HTR-8/SVneo (cell line): ENCODE measurements at places on chromosomes 2 and 18.

DNA sequence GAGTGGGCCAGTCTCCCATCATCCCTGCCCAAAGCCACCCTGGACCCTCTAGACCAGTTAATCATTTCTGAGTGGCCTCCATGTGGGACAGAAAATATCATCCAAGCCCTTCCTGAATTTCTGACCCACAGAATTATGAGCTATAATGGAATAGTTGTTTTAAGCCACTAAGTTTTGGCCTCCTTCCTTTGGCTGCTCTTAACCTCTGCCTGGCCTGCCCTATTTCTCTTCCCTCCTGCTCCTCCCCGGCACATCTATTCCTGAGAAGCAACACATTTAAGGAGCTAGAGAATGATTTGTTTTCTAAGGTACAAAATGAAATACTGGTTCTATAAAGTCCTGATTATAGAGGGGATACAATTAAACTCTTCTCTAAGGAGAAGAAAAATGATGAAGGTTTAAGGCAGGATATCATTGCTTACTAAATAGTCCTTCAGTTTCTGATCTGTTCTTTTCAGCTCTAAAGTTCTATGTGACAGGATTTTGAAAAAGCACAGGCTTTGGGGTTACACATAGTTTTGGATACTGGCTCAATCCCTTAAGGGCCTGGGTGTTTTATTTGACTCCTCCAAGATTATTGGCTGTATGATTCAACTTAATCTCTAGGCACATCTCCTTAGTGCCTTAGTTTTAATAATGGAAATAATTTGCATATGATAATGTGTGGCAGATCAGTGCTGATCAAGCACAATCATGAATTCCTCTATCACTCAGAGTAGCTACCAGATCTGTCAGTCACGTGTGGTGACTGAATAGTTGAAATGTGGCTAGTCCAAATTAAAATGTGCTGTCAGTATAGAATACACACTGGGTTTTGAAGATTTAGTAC is 240.3 kb downstream of the VAPA start:
- no peak for DNase-seq

- DNase-seq, result no peak
Measured at GRCh38 chr2:39385172-39385571, 51.9 kb downstream of the MAP4K3 start.

DNA sequence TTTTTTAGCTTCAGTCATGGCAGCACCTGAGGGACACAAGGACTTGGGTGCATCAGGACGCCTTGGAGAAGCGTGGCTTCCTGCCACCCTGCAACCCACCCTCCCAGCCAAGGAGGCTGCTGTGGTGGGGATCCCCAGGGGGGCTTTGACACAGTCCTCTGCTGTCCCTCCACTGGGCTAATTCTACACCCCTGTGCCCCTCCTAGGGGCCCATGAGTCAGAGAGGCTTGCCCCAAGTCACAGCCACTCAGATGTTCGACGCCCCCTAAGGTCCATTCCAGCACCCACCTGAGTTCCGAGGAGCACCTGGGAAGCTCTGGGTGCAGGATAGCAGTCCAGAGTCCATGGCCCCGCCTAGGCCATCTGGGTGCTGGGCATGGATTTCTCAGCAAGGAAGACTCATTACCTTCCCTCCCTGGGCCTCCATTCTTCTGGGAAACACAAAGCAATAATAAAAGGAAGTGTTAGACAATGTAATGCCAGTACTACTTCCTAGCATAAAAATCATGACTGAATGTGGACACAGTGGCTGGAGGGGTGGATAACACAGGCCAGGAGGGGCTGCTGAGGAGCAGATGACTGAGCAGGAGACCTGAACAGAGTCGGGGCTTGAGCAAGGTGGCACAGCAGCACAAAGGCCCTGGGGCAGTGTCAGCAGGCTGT is 3.7 kb downstream of the ALPG start:
- DNase-seq, result no peak

DNA sequence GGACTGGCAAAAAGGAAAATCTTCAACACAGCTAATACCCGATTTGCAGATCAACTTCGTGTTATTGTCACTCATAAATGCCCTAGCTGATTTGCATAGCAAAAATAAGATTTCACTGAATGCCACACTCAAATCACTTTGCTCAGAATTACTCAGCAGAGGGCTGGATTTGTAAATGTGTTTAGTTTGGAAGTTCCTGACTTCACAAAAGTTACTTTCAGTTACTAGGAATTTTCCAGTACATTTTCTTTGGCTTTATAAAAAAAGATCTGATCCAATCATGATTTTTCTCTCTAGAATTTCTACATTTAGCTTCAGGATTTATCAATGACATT is 433.3 kb upstream of the ID2 start:
- no peak for DNase-seq

DNA sequence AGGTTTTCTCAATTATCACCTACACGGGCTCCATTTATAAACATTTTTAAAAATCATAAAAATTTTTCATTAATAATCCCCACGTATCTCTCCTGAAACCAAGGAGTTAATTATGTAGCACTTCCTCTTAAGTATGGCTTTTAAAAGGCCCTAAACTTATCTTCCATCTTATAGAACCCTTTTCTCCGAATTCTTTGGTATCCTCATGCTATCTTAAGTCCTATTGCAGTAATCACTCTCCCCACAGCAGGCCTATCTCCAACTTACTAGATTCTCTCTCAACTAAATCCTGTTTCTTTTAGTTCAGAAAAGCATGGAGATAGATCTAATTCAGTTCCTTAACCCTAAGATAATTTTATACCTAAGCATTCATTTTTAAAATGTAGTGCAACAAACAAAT is 26.2 kb downstream of the RPRD1A start:
- DNase-seq, result no peak

DNA sequence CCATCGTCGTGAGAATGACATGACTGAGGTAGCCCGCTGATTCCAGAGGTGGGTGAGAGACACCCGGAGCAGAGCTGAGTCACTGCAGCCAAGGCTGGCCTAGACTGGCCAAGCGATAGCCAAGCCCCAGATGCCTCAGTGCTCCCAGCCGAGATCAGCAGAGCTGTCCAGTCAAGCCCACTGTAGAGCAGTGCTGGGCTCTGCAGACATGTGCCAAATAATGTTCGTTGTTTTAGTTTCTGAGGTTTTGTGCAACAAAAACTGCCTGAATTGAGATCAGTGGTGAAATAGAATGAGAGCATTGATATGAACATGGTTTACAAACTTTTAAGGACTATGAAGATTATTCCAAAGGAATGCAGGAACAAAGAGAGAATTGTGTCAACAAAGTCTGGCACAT is 42.1 kb downstream of the INSIG2 start:
- no peak for DNase-seq

DNA sequence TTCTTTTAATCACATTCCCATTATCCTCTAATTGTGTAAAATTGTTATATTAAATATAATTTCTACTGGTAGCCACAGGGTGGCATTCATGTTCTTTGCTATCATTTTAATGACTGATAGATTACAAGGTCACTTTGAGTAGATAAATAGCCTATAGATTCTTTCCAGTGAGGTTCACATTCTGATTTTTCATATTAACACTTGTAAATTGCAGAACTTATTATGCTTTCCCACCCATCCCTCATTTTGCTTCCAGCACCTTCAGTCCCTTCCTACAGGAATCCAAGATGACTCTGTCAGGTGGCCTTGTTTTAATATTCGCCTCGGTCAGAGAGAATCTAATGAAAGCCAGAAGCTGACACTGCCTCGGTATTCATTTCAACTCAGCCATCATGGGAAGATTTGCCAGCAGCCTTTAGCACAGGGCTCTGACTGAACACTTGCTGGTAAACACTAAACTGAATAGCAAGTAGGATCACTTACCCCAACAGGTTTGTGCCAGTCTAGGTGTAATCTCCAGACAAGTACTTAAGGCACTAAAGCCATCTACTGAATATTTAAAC is 101.2 kb upstream of the FSHR start:
- DNase-seq, result no peak

GRCh38 chr2:158687315-158687714 is 107.8 kb upstream of the DAPL1 start:
- no peak for DNase-seq

DNA sequence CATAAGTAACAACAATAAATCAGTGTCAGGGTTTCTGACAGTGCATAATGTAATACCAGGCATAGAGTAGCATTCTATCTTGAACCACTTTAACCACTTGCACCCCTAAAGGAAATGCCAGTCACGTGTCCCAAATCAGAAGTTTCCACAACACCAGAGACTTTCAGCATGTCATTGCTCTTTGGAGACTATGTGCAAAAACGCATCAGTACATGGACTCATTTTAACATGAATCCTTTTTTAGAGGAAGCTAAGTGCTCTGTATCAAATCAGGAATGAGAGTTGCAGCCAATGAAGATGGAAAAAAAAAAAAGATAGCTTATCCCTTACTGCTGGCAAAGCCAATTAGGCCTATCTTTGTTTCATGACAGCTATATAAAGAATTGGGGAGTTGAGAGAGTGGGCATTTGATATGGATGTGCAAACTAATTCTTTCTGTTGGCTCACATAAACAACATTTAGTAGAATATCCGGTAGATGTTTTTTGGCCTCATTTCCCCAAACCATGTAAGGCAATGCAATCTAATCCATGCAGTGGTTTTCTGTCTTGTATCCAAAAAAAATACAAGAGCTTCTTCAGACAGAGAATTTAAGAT is 353.1 kb downstream of the IRS1 start:
- no peak for DNase-seq

DNA sequence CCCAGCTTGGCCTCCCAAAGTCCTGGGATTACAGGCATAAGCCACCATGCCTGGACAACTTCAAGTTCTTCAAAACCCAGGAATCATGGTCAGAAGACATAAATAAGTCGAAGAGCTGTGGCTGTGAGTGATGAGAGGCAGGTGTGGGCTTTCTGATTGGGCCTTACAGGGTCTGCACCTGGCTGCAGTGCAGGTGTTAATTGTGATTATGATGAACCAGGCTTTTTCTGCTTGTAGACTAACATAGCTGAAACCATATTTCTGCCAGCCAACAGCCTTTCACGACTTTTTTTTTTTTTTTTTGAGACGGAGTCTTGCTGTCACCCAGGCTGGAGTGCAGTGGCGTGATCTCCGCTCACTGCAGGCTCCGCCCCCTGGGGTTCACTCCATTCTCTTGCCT is 14.9 kb upstream of the DTNB start:
- no peak for DNase-seq

GRCh38 chr18:46184727-46185126 is 80.5 kb downstream of the HAUS1 start:
- no peak for DNase-seq

DNA sequence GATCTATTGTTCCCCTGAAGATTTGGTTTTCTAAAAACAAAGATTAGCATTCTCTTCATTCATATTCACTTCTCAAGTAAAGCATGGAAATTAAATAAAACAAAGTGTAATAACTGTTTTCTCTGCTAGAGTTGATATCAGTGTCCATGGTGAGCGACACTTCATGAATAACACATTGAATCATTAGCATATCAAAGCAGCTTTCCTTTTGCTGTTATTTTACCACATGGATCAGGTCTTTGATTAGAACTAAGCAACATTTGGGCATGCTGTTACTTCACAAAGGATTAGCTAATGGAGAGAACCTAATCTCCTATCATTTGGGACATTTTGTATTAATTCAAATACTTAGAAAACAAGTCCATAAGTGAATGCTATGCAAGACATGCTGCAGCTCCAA is 368.8 kb upstream of the CDH19 start:
- DNase-seq, result no peak

- DNase-seq, result no peak
Measured at GRCh38 chr2:53751728-53752127, 15.9 kb upstream of the CHAC2 start.

DNA sequence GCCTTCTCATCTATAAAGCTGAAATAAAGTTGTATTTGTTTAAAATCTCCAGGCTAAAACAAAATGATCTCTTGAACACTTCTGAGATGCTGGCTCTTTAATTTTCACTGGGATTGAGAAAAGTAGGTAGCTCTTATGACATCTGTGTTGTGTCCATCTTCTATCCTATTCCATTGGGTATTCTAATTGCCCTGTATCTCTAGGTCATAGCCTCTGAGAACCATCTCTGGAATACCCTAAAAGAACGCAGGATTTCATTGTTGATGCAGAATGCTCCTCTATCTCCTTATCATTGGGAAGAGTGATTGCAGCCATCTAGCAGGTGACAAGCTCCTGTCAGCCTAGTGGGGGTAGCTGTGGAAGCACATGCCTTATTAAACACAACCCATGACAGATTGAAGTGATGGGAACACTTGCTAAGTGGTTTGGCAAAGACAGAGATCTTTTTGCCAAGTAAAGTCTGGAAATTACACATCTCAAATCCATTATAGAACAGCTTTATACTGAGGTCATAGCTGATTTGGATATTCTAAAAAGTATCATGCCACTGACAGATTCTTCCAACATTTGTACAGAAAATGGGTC is 178.2 kb downstream of the TDRD15 start:
- no peak for DNase-seq

GRCh38 chr2:177427316-177427715 is 34.7 kb downstream of the AGPS start:
- DNase-seq, result no peak

DNA sequence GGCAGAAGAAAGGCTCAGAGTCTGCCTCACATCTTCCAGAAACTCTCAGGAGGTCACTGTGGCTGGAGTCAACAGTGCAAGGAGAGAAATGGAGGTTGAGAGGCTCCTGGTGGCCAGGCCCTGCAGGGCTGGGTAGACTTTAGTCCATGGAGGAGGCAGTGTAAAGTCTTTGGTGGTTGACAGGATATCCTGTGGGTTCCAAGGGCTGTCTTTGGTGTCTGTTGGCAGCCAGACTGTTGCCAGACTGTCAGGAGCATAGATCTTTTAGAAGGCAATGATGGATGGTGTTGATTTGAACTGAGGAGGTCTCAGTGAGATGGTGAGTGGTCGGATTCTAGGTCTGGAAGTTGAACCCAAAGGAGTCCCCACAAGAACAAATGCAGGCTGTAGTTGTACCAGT is 45.0 kb upstream of the SKOR2 start:
- no peak for DNase-seq

- no peak for DNase-seq
Measured at GRCh38 chr2:168340931-168341330, 93.5 kb upstream of the STK39 start.

GRCh38 chr2:227817850-227818674 is 4.4 kb downstream of the CCL20 start:
- DNase-seq, result peak; percentile 78

GRCh38 chr2:5285061-5285460 is 407.1 kb upstream of the SOX11 start:
- no peak for DNase-seq

GRCh38 chr2:238265605-238266004 is 22.8 kb downstream of the PER2 start:
- DNase-seq, result no peak

- no peak for DNase-seq
Measured at GRCh38 chr2:127659408-127660290, 13.7 kb downstream of the GPR17 start.

DNA sequence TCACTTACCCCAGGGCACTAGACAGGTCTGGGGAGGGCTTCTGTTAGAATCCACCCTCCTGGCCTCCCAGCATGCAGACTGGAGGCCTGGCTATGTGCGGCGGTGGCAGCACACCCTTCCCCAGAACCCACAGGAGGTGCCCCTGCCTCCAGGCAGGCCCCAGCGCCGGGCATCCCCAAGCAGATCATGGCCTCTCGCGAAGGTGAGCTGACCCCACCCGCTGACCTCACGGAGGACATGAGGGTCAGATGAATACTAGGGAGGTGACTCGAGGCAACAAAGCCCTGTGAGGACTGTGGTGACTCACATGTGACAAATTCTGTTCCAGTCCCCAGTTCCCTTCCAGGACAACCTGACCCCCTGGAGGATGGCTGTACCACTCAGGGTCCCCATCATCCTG is 1.9 kb downstream of the MAB21L4 start:
- DNase-seq, result no peak
